ENCODE measurements at places on chromosomes 3 and 15. TPM values are rescaled to one million over a fixed set of nuclear protein-coding genes. Genes with fewer than 3 reads are reported as not detected.

DNA sequence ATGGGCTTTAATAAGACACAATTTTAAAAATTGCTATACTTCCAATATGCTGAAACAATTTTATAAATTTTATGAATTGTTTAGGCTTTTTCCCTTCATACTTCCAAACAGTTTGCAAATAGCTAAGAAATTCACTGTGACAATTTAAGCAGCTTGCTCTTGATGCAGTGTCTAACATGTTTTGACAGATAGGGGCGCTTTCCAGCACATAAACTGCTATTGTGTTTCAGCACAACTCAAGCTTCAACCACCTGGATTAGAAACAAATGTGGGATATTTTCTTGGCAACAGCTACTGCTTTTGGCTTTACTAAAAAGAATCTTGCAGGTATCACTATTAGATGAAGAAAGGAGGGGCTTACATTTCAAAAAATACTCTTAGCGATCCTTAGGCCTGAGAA, 565.8 kb upstream of the DPPA4 start:
- no peak for DNase-seq

GRCh38 chr3:42502429-42503250, at the start of gene VIPR1:
Gene VIPR1 (plus strand): TSS chr3:42502643. CDS start chr3:42502736, 93 bp downstream.
- DNase-seq = no peak

- no peak for DNase-seq
Observed at GRCh38 chr3:128273109-128273840, 120.0 kb downstream of the EEFSEC start.

GRCh38 chr15:77672135-77672534, 39.4 kb upstream of the LINGO1 start:
- DNase-seq = no peak

- no peak for DNase-seq
Observed at GRCh38 chr15:57322602-57323250, 53.6 kb upstream of the CGNL1 start.

DNA sequence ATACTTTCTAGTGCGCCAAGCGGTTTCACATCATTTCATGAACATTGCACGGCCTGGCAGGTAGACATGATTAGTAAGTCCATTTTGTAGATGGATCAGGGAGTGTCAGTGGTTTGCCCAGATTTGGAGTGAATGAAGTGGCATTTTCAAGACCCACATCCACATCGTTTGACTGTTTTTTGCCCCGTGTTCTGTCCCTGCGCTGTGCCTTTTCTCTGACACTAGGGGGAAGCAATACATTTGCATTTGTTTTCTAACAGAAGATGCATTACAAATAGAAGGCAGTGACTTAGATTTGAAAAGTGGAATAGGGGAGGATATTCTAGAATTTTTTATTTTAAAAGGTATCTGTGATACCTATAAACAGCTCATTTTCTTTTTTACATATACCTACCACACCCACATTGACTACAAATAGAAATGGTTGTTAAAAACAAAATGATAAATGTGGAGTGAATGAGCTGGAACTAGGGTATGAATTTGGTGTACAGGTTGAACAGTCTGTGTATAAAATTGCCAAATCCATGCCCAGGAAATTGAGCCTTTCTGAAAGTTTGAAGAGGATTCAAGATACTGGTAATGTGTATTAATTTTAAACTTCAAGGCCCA, 98.0 kb downstream of the USP13 start:
- no peak for DNase-seq

DNA sequence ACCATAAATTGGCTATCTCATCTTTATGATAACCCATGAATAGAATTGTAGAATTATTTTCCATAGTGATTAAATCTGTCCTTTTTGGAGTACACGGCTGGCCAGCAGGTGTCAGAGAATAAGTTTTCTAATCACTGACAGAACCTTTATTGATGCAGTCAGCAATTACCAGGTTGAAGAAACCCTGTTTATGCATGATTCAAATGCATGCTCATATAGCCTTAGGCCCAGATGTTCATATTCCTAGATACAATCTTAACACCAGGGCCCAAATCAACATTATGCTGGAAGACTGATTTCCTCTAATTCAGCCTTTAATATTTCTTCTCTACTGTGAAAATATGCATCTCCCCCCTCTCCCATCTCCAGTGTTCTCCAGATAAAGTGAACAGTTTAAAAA, 243.5 kb upstream of the DCBLD2 start:
- no peak for DNase-seq

DNA sequence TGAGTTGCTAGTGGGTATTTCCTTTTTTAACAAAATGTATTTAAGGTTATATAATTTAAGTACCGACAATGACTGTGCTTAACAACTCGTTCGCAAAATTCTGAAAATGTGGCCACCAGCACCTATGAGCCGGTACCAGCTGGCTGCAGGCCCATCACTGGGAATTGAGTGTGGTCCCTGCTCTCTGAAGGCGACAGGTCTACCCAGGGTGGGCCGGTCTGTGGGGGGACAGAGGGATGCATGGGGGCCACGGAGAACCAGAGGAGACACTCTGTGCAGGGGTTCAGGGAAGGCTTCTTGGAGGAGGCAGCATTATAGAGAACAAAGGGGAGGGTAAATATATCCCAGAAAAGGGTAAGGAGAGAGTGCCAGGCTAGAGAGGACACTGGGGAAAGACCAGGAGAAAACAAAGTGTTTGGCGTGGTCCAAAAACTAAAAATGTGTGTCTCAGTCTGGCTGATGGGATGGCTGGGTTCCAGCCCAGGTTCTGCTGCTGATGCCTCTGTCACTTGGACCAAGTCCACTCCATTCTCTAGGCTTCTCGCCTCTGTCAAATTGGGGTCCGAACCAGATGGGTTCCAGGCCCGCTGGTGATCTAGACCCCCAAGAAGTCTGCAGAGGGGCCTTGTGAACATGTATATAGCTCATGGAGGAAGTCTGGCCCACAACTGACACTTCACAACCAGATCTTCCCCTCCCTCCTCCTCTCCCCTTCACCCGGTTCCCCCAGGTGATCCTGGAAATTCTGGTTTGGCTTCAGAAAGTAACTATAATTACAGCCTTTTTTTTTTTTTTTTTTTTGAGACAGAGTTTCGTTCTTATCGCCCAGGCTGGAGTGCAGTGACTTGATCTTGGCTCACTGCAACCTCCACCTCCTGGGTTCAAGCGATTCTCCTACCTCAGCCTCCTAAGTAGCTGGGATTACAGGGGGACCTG, 10.7 kb upstream of the CYP11A1 start:
- DNase-seq = no peak

Gene GABRB3
- 7.8 TPM for polyA plus RNA-seq

Gene CEMIP
- polyA plus RNA-seq = 6.2 TPM

Data from left renal cortex interstitium (tissue), 4 donors.